T-helper 22 cell (primary cell): ENCODE measurements at places on chromosomes 2 and 18.

DNA sequence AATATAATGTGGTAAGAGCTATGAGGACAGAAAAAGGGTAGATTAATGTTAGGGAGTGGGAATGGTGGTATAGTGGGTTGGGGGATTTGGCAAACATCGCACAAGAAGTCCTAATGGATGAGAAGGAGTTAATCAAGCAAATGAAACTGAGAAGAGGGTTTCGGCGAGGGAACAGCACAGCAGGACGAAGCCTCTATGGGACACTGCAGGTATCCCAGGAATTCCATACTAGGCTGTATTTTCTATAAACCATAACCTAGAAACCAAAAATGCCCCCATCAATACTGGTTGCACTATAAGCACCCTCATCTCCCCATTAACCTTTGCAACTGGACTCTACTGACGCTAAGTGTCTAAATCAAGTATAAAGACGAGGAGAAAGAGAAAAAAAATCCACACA lies 10.3 kb downstream of the WDFY1 start:
- no peak for DNase-seq

DNA sequence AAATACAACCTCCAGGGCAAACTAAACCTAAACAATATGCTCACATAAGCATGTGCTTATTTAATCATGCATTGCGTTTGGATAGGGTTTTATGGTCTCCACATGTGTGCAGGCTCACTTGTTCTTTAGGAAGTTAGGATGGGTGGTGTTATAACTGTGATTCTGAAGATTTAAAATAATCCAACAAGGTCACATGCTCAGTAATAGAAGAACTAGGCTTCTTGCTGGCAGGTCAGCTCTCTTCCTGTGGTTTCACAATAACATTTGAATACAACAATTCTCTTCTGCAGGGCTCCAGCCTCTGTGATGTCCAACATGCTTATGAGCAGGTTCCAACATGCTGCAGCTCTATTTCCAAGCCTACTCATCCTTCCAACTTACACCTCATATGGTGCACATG lies 84.0 kb downstream of the MYL12B start:
- DNase-seq: no peak

DNA sequence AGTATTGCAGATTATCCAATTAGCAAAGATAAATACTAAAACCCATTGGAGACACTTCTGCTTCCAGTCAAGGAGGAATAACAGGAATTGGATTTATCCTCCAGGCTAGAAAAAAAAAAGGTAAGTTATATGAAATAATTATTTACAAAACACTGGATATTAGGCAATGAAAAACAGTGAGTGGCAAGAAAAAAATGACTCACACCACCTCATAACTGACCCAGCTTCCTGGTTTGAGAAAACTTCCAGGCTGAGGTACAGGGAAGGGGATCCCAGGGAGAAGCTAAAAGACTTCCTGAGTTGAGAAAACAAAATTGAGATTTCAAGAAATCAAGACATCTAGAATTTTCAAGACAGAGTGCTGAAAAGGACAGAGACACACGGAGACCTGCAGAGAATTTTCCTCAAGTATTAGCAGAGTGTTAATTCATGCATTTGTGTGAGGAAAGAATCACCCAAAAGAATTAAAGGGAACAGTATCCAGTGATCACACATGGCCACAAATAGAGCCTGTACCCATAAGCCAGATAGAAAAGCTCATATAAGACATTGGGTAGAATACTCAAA lies 17.4 kb downstream of the SRD5A2 start:
- DNase-seq: no peak

GRCh38 chr2:70043252-70043875 lies 43.9 kb upstream of the PCBP1 start:
- no peak for DNase-seq

DNA sequence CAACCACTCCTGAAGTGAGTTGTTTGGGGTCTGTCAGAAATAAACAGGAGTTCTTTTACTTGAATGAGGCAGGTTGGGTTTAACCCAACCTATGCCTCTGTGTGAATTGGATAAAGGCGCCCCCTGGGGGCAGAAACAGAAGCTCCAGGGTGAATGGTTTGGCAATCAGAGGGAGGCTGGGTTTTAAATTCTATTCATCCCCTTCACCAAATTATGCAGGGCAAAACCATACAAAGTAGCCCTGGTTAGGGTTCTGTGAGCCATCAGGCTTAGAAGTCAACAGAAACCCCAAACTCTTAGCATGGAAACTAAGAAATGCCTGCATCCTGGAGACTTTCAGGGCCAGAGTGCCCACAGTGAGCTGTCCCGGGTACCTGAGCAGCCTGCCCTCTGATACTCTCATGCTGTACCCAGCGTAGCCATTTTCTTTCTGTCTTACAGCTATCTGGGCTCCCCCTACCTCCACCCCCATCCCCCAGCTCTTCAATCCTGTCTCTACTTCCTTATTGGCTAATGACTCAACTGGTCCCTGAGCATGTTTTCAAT lies 241.5 kb downstream of the ICOS start:
- DNase-seq: peak; percentile 24

GRCh38 chr2:113847144-113847543 lies 42.7 kb upstream of the ACTR3 start:
- no peak for DNase-seq

GRCh38 chr18:13831864-13832508 lies 8.0 kb downstream of the MC5R start:
- no peak for DNase-seq

- no peak for DNase-seq
Measured at GRCh38 chr2:159101755-159102489, 133.5 kb downstream of the TANC1 start.

- no peak for DNase-seq
Measured at GRCh38 chr2:239928391-239929350, 96.5 kb downstream of the NDUFA10 start.

- no peak for DNase-seq
Measured at GRCh38 chr18:26487437-26487836, 60.9 kb downstream of the KCTD1 start.

DNA sequence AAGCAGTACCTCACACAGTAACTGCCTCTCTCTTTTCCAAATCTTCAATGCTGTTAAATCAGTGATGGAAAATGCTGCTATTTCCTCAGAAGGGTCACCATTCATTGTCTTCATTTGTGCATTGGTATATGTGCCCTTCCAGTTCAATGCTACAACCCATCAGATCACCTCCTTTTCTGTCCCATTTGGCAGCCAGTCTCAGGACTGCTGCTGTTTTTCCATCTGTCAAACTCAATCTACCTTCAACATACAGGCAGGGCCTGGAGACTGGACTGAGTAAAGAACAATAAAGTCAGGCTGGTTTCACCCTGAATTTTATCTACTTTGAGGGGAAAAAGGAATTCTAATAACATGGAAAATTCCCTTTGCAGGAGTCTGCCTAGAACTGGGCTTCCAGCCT lies 17.9 kb downstream of the ZNF385B start:
- DNase-seq: no peak

- no peak for DNase-seq
Measured at GRCh38 chr2:23662941-23663920, 263.7 kb downstream of the ATAD2B start.

DNA sequence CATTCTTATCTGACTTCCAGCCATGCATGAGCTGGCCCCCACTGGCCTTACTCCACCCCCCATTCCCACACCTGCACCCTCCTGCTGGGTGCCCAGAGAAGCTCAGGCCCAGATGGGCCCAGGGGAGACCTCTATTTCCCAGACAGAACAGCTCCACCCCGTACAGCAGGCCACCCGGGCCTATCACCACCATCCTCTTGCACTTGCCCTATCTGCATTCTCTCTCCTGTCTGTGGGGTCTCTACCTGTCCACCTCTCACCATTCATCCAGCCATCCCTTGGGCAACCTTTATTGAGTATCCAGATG lies 25.3 kb upstream of the TNS1 start:
- DNase-seq: no peak

DNA sequence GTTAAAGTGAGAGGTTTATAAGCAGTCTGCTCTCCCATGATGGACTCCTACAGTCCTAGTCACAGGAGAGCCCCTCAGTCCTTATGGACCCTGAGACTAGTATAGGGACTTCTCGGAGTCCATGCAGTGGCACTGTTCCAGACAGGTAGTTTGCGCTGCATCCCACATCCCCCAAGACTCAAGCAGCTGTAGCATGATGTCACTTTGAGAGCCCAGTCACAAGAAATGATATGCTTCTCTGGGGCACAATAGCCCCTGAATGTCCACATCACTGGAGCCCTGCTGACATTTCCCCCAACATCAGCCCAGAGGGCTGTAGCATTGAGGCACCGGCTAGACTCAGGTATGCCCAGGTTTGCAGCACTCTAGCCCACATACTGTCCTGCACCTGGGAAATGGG lies 220.1 kb downstream of the OTX1 start:
- no peak for DNase-seq

DNA sequence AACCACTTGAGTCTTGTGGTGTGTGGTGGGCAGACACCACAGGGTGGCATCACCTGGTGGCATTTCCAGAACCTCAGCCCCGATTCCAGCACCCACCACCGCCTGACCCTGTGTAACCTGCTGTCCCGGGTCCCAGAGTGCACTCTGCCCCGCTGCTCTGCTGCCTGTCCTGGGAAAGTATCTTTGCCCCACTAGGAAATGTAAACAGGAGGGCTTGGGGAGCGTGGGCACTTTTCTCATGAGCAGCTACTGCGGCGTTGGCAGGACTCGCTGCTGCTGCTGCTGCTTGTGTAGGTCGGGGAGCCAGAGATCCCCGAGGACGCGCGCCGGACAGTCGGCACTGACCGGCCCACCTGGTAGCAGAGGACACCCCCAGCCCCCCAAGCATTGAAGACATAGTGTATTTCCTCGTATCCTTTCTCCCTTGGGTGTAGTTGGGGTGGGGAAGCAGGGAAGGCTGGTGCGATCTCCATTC lies 13.4 kb downstream of the DTYMK start:
- no peak for DNase-seq

DNA sequence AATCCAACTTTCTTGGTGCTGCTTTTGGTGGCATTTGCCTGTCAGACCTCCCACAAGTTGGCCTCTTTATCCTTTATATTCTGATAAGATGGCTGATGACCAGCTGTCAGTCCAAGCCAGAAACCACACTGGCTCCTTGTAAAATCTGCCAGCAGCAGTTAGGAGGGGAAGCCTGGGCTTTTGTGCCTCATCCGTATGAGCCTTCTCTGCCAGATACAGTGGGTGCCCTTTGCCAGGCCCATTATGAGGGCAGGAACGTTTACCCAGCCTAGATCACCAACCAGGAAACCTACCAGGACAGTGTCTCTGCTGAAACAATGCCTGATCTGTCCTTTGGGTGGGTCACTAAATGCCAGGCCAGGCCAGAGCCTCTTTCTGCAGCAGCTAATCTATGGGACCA lies 202.9 kb upstream of the SP5 start:
- no peak for DNase-seq

GRCh38 chr18:29123706-29124530 lies 947.0 kb upstream of the CDH2 start:
- DNase-seq: no peak

DNA sequence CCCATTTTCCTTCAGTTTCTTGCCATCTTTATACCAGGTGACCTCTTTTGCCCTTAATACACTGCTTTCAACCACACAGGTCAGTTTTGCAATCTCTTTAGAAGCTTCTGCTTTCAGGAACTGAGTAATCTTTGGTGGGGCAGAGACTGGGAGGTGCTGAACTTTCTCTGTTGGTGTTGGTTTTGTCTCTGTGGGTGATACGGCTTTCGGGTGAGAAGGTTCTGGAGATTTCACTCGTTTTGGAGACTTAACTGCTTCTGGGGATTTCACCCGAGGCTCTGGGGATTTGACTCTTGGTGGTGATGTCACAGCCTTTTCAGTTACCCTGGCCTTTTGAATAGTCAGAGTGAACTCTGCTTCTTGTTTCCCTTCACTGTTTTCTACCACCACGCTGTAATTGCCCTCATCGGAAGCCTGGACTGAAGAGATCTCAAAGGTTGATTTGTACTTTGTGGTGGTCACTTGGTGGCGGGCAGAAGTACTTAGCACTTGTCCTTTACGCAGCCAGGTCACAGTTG lies 50.4 kb downstream of the PLEKHA3 start:
- DNase-seq: no peak

- DNase-seq: no peak
Measured at GRCh38 chr18:76983613-76984051, 149.0 kb downstream of the MBP start.

- no peak for DNase-seq
Measured at GRCh38 chr2:54726431-54726830, 3.0 kb downstream of the EML6 start.

DNA sequence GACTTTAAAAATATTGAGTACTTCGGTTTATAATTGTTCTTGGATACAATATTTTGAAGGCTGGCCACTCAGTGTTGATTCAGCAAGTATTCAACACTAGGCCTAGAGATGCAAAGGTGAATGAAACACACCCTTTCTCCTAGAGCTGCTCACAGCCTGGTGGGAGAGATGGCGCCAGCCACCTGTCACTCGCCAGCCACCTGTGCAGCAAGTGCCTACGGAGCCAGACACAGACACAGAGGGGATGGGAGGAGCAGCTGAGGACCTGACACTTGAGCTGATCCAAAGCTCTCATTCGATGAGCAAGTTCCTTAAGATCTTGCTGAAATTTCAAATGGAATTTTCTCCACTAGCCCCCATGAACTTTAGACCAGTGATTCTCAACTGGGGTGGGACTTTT lies 151.1 kb upstream of the RIOK3 start:
- no peak for DNase-seq

DNA sequence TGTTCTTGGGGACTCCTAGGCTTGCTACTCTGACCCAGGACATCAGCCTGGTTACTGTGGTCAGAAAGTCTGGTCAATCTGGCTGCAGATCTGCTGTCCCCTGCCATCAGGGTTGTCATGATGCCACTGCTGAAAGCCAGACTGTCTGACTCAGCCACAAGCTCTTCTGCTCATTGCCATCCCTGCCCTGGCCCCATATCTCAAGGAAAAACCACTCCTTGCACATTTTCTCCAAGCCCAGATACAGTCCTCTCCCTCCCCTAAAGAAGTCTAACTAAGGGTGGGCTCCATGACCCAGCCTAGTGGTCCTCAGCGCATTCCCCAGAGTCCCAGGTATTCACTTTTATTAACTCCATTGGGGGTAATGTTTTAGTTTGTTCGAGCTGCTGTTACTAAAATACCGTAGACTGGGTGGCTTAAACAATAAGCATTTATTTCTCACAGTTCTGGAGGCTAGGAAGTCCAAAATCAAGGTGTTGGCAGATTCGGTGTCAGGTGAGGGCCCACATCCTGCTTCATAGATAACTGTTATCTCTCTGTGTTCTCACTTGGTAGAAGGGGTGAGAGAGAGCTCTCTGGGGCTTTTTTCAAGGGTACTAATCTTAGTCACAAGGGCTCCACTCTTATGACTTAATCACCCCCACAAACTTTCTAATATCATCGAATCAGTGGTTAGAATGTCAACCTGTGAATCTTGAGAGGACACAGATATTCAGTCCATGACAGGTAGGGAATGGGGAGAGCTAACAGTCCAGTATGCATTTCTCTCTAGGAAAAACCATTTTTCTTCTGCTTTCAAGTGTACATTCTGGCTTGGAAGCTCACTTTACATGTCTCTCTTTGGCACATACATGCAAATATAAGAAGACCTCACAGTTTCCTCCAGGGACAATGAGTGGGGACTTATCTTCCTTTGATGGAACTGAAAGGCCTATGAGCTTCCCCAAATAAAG lies 94.8 kb upstream of the CXCR4 start:
- peak; percentile 15 for DNase-seq

DNA sequence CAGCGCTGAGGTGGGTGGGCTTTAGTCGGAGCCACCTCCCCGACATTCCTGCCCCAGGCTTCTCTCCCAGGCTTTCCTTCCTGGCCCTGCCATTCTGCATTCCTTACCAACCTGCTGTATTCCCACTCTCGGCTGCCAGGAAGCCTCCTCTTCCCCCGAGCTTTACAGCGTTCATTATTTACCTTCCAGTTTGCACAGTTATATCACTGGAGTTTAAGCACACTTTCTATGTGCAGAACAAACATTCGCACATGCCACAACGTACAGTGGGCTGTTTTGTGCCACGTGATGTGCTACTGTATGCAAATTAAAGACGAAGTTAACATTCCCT lies 246.3 kb downstream of the SOX11 start:
- DNase-seq: no peak
